Naive thymus-derived CD4-positive, alpha-beta T cell (primary cell): ENCODE measurements at places on chromosomes 16 and 17. TPM values are rescaled to one million over a fixed set of nuclear protein-coding genes. Genes with fewer than 3 reads are reported as not detected.

The KCNJ2 gene
- total RNA-seq = 0.05 TPM in 1 of 2 replicates, not detected in the other

GRCh38 chr17:41977991-41978390 lies 11.4 kb downstream of the CNP start:
- no peak for DNase-seq

GRCh38 chr16:64428463-64429113 lies 693.3 kb downstream of the CDH11 start:
- no peak for DNase-seq

DNA sequence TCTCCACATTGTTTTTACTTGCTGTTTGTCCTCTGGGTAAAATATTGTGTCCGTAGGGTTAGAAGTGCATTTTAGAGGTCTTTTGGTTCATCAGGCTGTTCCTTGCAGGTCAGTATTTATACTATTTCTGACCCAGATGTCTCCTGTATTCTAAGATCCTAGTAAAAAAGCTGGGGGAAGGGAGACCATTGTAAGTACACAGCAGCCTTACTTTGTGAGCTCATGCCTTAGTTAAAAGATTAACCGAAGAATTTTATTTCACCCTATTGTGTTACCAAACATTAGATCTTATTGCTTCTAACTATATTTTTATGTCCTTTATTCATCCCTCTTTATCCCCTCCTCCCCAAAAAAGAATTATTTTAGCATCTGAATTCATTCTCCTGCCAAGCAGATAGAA lies 444.1 kb upstream of the RBFOX1 start:
- no peak for DNase-seq

DNA sequence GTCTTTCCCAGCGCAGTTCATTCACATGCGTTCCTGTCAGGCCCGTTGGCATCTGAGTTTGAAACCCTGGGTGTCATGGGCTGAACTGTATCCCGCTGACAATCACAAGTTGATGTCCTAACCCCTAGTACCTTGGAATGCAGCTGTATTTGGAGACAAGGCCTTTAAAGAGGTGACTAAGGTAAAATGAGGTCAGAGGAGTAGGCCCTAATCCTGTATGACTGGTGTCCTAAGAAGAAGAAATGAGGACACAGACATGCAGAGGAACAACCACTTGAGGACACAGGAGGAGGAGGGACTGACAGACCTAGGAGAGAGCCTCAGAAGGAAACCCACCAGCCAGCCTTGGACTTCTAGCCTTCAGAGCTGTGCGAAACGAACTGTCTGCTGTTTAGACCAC lies 33.1 kb downstream of the TRPV2 start:
- no peak for DNase-seq

DNA sequence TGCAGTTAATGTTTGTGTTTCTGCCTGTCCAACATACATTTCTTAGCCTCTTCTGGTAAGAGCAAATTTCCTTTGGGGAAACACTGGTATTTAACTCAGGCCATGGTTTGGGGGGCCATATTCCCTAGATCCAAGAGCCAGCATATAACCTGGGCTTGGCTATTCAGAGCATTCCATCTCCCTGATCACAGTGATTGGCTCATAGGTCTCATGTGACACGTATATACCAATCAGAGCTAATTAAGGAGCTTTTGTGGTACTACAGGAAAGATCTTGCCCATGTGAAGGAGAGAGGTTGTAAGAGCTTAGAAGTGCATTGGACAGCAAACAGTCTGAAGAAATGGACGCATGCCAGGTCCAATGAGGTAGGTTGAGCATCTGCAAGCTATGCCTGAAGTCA lies 33.4 kb upstream of the GPR139 start:
- no peak for DNase-seq

- DNase-seq = no peak
Measured at GRCh38 chr16:85570213-85570734, 42.8 kb upstream of the GSE1 start.

DNA sequence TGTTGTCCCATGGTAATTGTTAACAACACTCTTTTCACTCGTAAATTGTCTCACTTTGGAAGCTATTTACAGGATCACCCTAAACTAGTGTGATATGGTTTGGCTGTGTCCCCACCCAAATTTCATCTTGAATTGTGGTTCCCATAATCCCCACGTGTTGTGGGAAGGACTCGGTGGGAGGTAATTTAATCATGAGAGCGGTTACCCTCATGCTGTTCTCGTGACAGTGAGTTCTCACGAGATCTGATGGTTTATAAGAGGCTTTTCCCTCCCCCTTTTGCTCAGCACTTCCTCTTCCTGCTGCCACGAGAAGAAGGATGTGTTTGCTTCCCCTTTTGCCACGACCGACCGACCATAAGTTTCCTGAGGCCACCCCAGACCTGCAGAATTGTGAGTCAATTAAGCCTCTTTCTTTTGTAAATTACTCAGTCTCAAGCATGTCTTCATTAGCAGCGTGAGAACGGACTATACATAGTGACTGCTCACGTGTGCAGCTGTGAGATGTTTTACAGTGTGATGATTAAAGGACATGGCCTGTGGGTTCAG lies 34.4 kb downstream of the DNAH3 start:
- peak; percentile 19 for DNase-seq

DNA sequence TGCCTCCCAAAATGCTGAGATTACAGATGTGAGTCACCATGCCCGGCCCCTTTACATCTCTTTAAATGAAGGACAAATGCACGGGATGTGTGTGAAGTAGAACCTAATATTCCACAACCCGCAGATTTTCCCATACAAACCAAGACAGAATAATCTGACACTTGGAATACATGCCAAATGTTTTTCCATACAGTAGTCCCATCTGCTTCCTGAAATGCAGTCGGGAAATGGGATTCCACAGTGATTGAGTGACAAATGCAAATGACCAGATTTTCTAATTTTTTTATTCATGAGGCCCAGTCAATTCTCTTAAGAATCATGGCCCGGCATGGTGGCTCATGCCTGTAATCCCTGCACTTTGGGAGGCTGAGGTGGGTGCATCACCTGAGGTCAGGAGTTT lies 6.8 kb upstream of the ZNF200 start:
- DNase-seq = no peak
